SW480 (cell line): ENCODE measurements at places on chromosomes 1 and 21.
A peak's percentile ranks its signal among the peaks of the same experiment; 100 is the strongest.

- no peak for DNase-seq
Observed at GRCh38 chr1:232973652-232974611, 23.5 kb downstream of the NTPCR start.

GRCh38 chr1:193538003-193538354 lies 351.6 kb upstream of the B3GALT2 start:
- DNase-seq: no peak

GRCh38 chr1:25918615-25919014 lies 12.4 kb upstream of the STMN1 start:
- DNase-seq: no peak

- no peak for DNase-seq
Observed at GRCh38 chr21:21165063-21165645, 166.9 kb downstream of the NCAM2 start.

- DNase-seq: no peak
Observed at GRCh38 chr1:33296824-33297223, 24.1 kb downstream of the A3GALT2 start.

GRCh38 chr1:73980324-73981040 lies 217.5 kb downstream of the LRRIQ3 start:
- DNase-seq: peak; percentile 58

DNA sequence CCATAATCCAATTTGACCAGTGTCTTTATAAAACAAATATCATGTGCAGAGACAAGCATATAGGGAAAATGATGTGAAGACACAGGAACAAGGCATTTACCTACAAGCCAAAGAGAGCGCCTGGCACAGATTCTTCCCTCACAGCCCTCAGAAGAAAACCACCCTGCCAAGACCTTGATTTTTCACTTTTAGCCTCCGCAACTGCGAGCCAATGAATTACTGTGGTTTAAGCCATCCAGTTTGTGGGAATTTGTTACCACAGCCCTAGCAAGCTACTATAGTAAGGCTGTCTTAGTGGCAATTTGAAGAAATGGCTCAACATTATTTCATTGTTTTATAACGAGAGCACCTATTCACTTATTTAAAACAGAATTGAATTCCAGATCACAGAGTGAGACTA lies 85.7 kb upstream of the CCDC190 start:
- no peak for DNase-seq

DNA sequence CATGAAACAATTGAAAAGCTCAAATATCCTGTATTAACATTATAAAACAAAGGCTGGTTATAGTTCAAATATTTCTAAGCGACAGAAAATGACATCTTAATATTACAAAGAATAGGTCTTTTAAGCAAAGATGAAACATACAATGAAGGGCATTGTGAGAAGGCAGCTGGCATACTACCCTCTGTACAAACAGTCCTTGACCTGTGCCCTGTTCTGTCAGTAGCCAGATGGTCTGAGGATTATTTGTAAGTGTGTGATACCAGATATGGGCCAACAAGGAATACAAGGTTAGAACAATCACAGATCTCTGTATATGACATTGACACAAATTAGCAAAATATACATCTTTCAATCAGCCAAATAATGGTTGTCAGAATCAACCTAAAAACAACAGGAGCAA lies 1350.4 kb downstream of the AMY1C start:
- no peak for DNase-seq

- no peak for DNase-seq
Observed at GRCh38 chr1:203129501-203130231, 2.1 kb downstream of the ADORA1 start.

- DNase-seq: no peak
Observed at GRCh38 chr1:36557041-36558000, 74.6 kb upstream of the CSF3R start.

- no peak for DNase-seq
Observed at GRCh38 chr1:185250063-185250462, 67.0 kb downstream of the IVNS1ABP start.

DNA sequence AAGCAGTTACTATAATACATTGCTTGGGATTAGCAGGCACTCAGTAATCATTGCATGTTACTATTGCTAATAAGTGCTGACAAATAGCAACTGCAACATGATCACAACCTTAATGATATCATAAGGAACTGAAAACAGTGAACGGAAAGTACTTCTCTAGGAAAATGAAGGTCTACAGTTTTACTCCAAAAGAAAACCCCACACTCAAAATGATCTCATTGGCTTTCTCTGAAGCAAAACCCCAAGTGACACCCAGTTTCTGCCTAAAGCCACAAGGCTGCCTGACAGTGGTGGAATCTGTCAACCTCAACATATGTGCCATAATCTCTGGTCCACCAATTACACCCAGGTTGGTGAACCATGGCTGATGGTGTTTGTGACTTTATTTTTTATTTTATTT lies 137.6 kb downstream of the PTGER3 start:
- DNase-seq: no peak

DNA sequence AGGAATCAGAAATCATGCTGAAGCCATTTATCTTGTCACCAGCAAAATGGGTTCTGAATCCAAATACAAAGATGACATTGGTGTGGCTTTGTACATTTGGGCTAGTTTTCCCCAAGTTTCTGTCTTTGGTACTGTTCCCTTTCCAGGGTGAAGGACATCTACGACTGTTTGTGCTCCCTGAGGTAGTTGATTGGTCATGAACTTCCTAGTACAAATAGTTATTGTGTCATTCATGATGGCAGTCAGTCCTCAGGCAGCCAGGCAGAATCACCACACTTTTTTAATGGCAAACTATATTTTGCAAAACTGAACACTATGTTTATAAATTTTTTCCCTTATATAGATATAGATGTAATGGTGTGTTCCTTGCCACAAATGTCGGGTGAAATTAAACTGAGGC lies 46.0 kb downstream of the CEP350 start:
- DNase-seq: no peak

DNA sequence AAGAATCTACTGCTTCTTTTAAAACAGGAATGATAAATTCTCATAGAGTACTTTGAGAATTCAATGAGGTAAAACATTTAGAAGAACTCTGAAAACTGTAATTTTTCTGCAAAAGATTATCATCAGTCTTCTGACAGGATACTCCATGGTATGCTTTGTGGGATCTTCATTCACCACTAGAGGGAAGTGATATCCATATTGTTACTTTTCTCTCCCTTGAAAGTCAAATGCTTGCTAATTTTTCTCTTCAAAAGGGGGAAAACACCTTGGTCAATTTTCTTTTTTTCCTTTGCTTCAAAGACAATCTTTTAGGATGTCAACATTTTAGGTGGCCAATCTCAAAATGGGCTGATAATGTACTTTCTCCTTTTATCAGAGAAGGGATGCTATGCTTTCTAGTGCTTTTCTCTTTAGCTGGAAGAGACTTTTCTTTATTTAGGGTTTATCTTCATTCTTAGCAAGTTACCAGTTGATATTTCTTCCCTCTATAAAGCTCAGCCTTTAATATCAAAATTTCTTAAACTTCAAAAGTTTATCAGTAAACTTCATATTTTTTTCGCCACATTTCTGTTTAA lies 95.5 kb downstream of the NEGR1 start:
- peak; percentile 3 for DNase-seq

DNA sequence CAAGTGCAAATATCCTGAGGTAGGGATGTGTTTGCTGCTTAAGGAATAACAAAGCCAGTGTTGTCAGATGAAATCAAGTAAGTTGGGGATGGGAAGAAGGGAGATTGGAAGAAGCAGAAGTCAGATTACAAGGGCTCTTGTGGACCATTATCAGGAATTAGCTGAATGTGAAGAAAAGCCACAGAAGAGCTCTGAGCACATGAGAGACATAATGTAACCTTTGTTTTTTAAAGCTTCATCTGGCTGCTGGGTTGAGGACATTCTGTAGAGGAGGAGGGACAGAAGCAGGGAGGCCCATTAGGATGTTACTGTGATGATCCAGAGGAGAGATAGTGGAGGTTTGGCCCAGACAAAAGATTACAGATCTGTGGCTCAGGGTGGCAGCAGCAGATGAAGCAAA lies 111.7 kb downstream of the DUSP10 start:
- no peak for DNase-seq

- no peak for DNase-seq
Observed at GRCh38 chr1:115544131-115544530, 97.6 kb upstream of the VANGL1 start.

DNA sequence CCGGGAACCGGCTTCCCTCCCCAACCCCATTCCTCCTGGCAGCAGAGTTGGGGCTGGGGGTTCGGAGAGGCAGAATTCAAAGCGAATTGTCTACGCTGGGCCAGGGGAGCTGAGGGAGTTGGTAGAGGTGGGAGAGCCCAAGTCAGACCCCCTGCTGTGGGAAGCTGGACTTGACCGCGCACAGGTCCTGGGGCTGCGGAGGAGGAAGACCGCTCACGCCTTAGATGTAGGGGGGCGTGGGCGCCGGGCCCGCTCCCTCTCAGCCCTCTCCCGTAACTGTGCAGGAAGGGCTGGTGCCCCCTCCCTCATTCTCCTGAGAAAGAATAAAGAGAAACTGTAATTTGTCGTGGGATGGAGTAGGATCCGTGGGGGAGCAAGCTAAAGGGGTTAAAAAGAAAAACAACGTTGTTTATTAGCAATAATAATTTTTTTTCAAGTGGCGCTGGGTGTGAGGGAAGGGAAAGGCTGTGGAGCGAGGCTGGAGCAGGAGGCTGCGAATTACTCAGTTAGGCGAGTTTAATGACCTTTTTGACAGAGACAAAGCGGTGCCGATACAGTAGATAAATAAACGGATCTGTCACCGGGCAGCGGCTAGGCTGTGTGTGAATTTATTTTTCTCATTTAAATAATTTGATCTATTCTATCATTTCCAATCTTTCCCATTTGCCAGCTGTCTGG lies 838 bp upstream of the GRIK3 start:
- DNase-seq: no peak

DNA sequence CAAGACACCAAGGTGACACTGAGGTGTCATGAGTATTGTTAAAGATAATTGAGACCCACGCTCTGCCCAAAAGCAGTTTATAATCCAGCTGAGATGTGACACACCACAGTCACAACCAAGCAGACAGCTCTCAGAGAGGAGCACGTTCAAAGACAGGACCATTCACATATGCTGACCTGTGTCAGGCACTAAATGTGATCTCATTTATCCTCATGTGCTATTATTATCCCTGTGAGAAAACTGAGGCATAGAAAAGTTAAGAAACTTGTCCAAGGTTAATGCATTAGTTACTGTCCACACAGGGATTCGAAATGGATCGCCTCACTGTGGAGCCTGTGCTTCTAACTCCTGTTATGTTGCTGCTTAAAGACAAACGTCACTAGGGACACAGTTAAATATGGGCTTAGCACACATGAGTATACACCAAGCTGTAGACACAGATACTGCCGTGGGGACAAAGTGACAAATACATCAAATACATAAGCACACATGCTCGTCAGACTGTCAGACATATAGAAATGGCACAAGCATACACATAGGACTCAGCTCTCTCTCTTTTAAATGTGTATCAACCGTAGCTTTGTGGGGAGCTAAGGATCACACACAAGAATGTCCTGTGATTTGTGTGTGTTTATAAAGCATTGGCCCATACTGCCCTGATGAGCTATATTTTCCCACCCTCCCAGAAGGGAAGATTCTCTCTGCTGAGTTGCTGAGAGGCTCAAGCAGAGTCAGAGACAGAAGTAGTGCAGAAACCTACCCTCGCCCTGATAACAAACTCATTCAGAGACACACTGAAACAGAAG lies 3.5 kb upstream of the IGSF8 start:
- no peak for DNase-seq

GRCh38 chr1:11134898-11135266 lies 35.2 kb upstream of the EXOSC10 start:
- no peak for DNase-seq

DNA sequence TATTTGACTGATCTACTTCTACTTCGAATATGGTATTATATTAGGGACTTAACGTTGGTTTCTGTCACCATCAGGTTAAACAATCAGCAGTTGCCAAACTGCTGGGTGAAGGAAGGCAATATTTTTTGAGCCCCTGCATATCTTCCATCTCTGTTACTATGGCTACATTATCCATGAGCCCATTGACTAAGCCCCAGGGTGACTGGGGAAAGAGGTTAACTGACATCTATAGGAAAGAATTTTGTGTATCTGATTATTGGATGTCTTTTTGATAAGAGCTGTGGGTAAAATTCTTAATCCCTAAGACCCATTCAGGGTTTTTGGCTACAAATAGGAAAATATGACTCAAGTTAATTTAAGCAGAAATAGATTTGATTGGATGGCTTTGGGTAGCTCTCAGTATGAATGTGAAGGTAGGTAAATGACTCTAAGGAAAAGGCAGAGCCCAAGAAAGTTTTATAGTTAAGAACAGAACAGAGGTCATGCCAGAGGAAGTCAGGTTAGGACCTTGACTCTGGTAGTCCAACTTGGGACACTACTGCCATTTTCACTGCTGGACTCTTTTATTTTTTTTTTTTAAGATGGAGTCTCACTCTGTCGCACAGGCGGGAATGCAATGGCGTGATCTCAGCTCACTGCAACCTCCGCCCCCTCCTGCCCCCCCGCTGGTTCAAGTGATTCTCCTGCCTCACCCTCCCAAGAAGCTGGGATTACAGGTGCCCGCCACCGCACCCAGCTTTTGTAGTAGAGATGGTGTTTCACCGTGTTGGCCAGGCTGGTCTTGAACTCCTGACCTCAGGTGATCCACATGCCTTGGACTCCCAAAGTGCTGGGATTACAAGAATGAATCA lies 8.9 kb upstream of the XPR1 start:
- DNase-seq: no peak

DNA sequence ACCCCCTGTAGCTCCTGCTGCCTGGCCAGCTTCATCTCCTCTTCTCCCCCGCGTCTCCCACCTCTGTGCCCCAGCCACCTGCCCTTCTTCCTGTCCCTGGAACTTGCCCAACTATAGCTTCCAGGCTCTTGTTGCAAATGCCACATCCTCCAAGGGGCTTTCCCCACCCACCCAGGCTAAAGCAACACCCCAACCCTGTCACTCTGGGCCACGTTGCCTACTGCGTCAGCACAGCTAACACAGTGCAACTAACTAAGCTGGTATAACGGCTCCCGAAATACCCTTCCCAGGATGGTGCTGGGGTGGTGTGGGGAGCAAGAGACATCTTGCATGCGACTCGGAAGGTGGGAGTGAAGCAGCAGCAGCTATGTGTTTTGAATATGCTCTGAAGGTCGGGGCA lies 19.7 kb downstream of the CAMK2N1 start:
- no peak for DNase-seq

GRCh38 chr1:60171801-60172200 lies 98.2 kb upstream of the C1orf87 start:
- no peak for DNase-seq

DNA sequence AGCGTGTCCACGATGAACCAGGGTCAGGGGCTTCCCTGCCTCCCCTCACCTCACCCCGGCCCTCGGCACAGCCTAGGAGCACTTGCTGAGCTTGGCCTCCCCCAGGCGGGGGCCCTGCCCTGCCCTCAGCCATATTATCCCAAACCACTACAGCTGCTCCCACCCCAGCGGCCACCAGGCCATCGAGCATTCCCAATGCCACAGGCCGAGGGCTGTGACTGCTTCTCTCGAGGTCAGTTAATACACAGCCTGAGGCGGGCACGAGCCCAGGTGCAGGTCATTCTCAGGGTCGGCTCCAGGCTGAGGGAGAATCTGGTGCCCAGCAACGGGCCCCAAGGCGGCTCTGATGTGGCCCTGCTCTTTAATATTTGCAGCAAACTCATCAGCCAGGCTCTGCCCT lies 8.4 kb upstream of the GPR153 start:
- no peak for DNase-seq
